ENCODE measurements at places on chromosomes 12 and 14.

- no peak for DNase-seq
Measured at GRCh38 chr14:86334355-86334754, 804.4 kb downstream of the FLRT2 start.

GRCh38 chr12:84660139-84660538 is 252.5 kb downstream of the SLC6A15 start:
- no peak for DNase-seq

- DNase-seq: no peak
Measured at GRCh38 chr12:19780460-19780859, 341.2 kb downstream of the AEBP2 start.

DNA sequence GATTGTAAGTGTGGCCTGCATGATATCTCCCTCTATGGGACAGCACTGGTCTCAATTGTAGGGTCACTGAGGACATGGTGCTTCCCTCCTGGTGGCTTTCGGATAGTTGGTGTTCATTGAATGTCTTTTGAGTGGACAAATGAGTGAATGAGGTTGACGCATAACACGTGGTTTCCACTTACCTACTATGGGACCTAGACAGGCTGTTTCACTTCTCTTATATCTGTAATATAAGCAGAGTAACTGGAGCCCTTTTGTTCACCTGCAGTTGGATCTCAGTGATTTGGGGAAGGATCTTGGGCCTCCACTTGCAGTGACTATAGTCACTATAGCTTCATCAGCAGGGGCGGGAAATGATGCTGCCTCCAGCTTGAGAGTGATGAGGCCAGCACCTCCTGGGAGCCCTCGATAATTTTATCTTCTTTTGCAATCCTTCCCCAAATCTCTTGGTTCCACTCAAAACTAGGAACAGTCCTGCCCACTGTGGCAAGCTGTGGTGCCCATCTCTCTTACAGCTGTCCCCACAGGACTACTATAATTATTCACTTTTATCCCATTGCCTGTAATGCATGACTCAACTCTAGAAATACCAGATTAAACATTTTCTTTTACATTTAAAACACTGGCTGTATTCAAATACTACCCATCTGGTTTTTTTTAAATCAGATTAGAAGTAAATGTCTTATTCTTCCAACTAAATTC is 242.9 kb downstream of the CHST11 start:
- DNase-seq: no peak

- no peak for DNase-seq
Measured at GRCh38 chr14:51014625-51015024, 70.3 kb upstream of the PYGL start.

GRCh38 chr14:98375566-98375965 is 896.4 kb downstream of the BCL11B start:
- DNase-seq: no peak

- DNase-seq: no peak
Measured at GRCh38 chr14:106840258-106840657, 1313.9 kb downstream of the TMEM121 start.

DNA sequence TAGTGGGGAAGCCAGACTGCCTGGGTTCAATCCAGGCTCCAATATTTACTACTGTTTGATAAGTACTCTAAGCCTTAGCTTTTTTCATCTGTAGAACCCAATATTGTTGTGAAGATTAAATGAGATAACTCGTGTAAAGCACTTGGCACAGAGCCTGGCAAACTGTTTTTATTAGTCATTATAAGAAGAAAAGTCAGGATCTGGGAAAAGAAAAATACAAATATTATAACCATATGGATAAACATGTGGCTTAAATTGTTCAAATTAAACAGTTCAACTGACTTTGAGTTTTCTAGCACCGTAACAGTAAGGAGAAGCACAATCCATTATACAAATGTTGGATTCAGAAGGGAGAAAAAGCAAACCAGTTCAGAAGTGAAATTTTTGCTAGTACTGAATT is 22.0 kb upstream of the CDK17 start:
- no peak for DNase-seq

- no peak for DNase-seq
Measured at GRCh38 chr14:38882533-38882932, 220.5 kb downstream of the SEC23A start.

DNA sequence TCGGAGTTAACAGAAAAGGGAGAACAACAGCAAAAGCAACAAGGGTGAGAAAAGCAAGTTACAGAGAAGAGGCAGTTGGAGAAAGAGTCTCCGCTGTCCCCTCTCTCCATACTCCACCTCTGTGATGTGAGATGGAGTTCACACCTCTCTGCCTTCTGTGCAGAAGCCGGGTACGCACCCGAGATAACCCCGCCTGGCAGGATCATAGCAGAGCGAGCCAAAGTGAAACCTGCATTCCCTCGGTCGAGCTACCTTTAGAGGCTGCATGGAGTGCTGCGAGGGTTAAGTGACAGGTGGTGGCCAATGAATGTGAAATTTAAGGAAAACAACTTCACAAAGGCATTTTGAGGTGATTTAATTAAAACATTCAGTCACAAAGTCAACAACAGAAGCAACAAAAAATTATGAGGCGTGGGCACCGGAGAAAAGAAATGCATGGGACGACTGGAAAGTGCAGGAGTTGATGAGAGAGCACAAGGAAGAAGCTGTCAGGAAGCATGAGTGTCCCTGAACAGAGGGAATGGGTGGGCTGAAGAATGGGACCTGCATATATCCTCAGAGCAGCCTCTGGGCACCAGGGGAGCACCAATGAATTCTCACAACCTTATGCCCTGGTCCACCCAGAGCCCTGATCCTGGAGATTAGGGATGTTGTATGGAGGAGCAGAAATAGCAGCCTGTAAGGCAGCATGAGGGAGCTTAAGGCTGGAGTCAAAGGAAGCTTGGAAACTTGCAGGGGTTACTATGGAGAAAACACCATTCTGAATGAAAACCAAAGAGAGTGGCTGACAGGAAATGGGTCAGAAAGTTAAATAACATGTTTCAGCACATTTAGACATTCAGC is 208.3 kb downstream of the EMP1 start:
- DNase-seq: no peak
